ENCODE measurements at places on chromosomes 16 and 17. TPM values are rescaled to one million over a fixed set of nuclear protein-coding genes. Genes with fewer than 3 reads are reported as not detected.
A peak's percentile ranks its signal among the peaks of the same experiment; 100 is the strongest.

Gene TMEM235
- polyA plus RNA-seq, result not detected

Gene LGALS9B
- 0.54 TPM for polyA plus RNA-seq

Gene NPIPB6
- polyA plus RNA-seq, result not detected

Gene CETP
- polyA plus RNA-seq, result 2.3 TPM

Gene CD300A
- 32.1 TPM for polyA plus RNA-seq

Gene ARL2BP
- 48.1 TPM for polyA plus RNA-seq

Gene HS3ST3B1
- polyA plus RNA-seq, result not detected

Gene TBC1D3G
- polyA plus RNA-seq, result not detected

DNA sequence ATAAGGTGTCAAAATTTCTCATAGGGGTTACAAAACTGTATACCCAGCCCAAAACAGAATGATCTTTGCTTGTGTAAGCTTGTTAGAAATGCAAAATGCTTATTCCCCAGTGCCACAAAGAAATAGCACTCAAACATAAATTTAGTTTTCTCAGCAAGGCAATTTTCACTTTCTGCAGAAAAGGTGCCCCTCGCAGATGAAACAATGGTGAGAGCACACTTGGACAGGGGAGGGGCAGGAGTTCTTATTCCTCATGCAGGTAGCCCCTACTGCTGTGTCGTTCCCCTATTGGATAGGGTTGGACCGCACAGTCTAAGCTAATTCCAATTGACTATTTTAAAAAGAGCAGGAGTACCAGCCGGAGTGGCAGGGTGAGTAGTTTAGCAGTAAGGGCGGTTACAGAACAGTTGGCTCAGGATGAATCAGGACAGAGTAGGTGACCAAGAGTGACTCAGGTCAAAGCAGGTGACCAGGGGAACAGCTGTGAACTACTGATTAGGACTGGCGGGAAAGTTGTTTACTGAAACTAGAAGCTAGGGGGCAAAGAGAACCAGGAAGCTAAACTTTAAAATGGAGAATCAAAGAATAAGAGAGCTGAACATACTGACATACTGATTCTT is 5.5 kb upstream of the LDHD start:
- no peaks in the 10 kb centered on the region for H3K36me3 ChIP-seq
- DNase-seq, result no peak
- no peak overlapping the region for H3K4me3 ChIP-seq
- no peak overlapping the region for H3K27ac ChIP-seq

GRCh38 chr16:24729243-24729950 is at the start of gene TNRC6A:
Gene TNRC6A, plus strand, starts transcription at chr16:24729651. Its CDS starts 191 bp downstream, at chr16:24729842.
- H3K4me3 ChIP-seq, result peak within 1 kb of the TSS; percentile 97
- no peaks in the 10 kb centered on the region for H3K36me3 ChIP-seq
- peak; percentile 36 for DNase-seq
- H3K4me1 ChIP-seq, result peaks cover 24% of the 10 kb centered on the region
- H3K27me3 ChIP-seq, result no peaks in the 10 kb centered on the region

DNA sequence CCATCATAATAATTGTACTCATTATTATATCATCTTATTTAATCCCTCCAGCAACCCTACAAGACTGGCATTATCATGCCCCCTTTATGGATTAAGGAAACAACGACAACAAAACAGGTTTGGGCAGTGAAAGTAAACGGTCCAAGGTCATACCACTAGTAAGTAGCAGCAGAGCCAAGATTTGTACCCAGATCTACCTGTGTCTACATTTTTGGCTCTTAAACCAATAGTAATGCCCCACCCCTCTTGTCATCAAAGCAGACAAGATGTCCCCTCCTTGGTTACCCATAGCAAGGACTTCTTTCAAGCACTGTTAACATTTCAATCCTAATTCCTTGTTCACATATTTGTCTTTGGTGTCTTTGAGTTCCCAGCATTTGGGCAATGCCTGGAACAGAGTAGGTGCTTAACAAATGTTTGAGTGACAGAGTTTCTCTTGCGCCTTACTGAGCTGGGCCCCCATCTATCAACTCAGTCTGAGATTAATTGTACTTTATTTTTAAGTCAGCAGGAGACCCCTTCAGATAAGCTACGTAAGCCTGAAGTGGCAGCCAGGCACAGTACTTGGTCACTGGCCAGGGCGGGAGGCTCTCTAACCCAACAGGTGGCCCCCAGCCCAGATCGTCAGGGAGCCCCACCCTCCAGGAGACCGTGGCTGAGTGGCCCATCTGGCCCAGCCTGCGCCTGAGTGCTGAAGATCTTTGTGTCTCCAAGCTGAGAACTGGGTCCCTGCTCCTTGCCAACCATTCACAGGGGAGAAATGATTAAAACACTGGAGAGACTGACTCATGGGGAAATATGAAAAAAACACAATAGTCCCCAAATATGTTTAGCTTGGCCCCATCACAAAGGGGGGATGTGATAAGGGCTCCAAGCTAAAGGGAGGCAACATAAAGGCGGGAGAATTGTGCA is 75.8 kb downstream of the AXIN2 start:
- no peaks in the 10 kb centered on the region for H3K27me3 ChIP-seq
- no peak overlapping the region for H3K27ac ChIP-seq
- DNase-seq, result no peak
- no peak overlapping the region for H3K4me3 ChIP-seq
- no peaks in the 10 kb centered on the region for H3K36me3 ChIP-seq

- no peaks in the 10 kb centered on the region for H3K4me1 ChIP-seq
- H3K4me3 ChIP-seq, result no peak overlapping the region
- peaks cover 30% of the 10 kb centered on the region for H3K36me3 ChIP-seq
- H3K27ac ChIP-seq, result no peak overlapping the region
- no peak for DNase-seq
These were observed 11.5 kb downstream of the FLII start for GRCh38 chr17:18246880-18247612.

GRCh38 chr16:81711657-81712319 is 67.3 kb upstream of the PLCG2 start:
- H3K27ac ChIP-seq, result no peak overlapping the region
- no peak overlapping the region for H3K4me3 ChIP-seq
- H3K36me3 ChIP-seq, result peaks cover 9% of the 10 kb centered on the region
- H3K27me3 ChIP-seq, result no peaks in the 10 kb centered on the region
- DNase-seq, result no peak
- peaks cover 14% of the 10 kb centered on the region for H3K4me1 ChIP-seq

DNA sequence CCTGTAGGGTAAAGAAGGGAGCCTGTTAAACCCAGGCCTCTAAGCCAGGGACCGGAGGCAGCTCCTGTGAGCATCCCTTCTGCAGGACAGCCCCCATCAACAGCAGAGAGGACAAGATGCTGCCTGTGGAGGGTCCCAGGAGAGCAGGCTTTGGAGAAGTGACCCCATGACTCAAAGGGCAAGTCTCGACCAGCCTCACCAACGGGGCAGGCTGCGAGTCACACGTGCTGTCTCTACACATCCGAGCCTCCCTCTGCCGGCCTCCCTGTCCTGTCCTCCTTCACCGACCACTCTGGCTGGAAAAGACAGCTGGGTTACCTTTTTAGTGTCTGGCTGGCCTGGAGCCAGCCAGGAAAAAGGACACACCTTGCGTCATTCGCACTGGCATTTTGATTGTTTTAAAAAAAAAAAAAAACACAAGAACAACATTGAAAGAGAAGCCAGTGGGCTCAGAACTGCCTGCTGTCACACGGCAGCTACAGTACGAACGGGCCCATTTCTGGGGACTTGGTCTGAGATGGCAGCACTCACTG is 74.5 kb upstream of the RCVRN start:
- H3K4me3 ChIP-seq, result no peak overlapping the region
- no peak overlapping the region for H3K27ac ChIP-seq
- H3K36me3 ChIP-seq, result no peaks in the 10 kb centered on the region
- no peaks in the 10 kb centered on the region for H3K27me3 ChIP-seq
- peaks cover 3% of the 10 kb centered on the region for H3K4me1 ChIP-seq

- no peak for DNase-seq
- H3K4me3 ChIP-seq, result no peak overlapping the region
- no peaks in the 10 kb centered on the region for H3K27me3 ChIP-seq
- no peaks in the 10 kb centered on the region for H3K4me1 ChIP-seq
- H3K36me3 ChIP-seq, result no peaks in the 10 kb centered on the region
These were observed 245.8 kb upstream of the CDH5 start for GRCh38 chr16:66120656-66121055.

GRCh38 chr17:68600067-68600930 is 868 bp downstream of the FAM20A start:
- H3K36me3 ChIP-seq, result no peaks in the 10 kb centered on the region
- no peaks in the 10 kb centered on the region for H3K4me1 ChIP-seq
- H3K27ac ChIP-seq, result no peak overlapping the region
- peaks cover 3% of the 10 kb centered on the region for H3K27me3 ChIP-seq
- no peak for DNase-seq

GRCh38 chr17:65690626-65691310 is 129.3 kb upstream of the AXIN2 start:
- H3K27me3 ChIP-seq, result no peaks in the 10 kb centered on the region
- no peak overlapping the region for H3K4me3 ChIP-seq
- no peak overlapping the region for H3K27ac ChIP-seq

GRCh38 chr17:10010752-10011151 is 105.7 kb upstream of the RCVRN start:
- H3K4me3 ChIP-seq, result no peak overlapping the region
- H3K36me3 ChIP-seq, result no peaks in the 10 kb centered on the region
- peaks cover 16% of the 10 kb centered on the region for H3K4me1 ChIP-seq
- no peak for DNase-seq
- H3K27ac ChIP-seq, result no peak overlapping the region

- peak overlapping the region; percentile 75 for H3K27ac ChIP-seq
- H3K4me1 ChIP-seq, result peaks cover 61% of the 10 kb centered on the region
- H3K27me3 ChIP-seq, result no peaks in the 10 kb centered on the region
- H3K36me3 ChIP-seq, result 0 out of 2 replicates have a peak, but pooled peaks cover 4% of the 10 kb centered on the region
- no peak overlapping the region for H3K4me3 ChIP-seq
- peak; percentile 50 for DNase-seq
These were observed 128.5 kb downstream of the PARN start for GRCh38 chr16:14501331-14502255.

- H3K27ac ChIP-seq, result no peak overlapping the region
- no peak for DNase-seq
- no peaks in the 10 kb centered on the region for H3K27me3 ChIP-seq
- H3K4me1 ChIP-seq, result no peaks in the 10 kb centered on the region
These were observed 63.0 kb upstream of the CES5A start for GRCh38 chr16:55938126-55938525.

- peak; percentile 76 for DNase-seq
- no peaks in the 10 kb centered on the region for H3K27me3 ChIP-seq
- peaks cover 33% of the 10 kb centered on the region for H3K4me1 ChIP-seq
These were observed 73.2 kb upstream of the MRTFB start for GRCh38 chr16:13997933-13998332.

- no peaks in the 10 kb centered on the region for H3K36me3 ChIP-seq
- H3K4me1 ChIP-seq, result no peaks in the 10 kb centered on the region
- no peak overlapping the region for H3K4me3 ChIP-seq
- DNase-seq, result no peak
These were observed 162.3 kb downstream of the KATNIP start for GRCh38 chr16:27712251-27712711.

DNA sequence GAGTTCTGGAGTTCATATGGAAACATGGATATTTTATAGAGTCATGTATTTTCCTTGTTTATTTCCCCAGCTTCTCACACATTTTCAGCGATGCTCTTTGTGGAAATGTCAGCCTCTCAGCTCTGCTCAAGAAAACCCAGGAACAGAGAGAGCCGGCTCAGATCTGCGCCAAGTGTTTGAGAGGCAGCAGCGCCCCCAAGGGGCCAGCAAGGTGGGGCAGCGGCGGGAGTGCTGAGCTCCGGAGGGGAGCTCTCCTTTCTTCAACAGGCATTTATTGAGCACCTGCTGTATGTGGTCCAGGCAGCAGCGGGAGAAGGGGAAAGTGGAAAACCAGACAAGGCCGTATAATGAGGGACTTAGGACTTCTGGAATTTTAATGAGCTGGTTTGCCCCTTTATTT is 421.1 kb upstream of the C16orf82 start:
- H3K27me3 ChIP-seq, result no peaks in the 10 kb centered on the region
- H3K36me3 ChIP-seq, result no peaks in the 10 kb centered on the region
- no peak overlapping the region for H3K4me3 ChIP-seq
- H3K4me1 ChIP-seq, result no peaks in the 10 kb centered on the region
- no peak overlapping the region for H3K27ac ChIP-seq

GRCh38 chr16:19757762-19758595 is 39.9 kb downstream of the IQCK start:
- no peaks in the 10 kb centered on the region for H3K27me3 ChIP-seq
- H3K27ac ChIP-seq, result no peak overlapping the region
- H3K36me3 ChIP-seq, result no peaks in the 10 kb centered on the region
- DNase-seq, result no peak
- no peak overlapping the region for H3K4me3 ChIP-seq
- H3K4me1 ChIP-seq, result no peaks in the 10 kb centered on the region

- DNase-seq, result no peak
- H3K36me3 ChIP-seq, result no peaks in the 10 kb centered on the region
- H3K4me3 ChIP-seq, result no peak overlapping the region
- H3K27ac ChIP-seq, result no peak overlapping the region
- H3K4me1 ChIP-seq, result peaks cover 13% of the 10 kb centered on the region
These were observed 65.7 kb downstream of the ARSG start for GRCh38 chr17:68356949-68357455.

- H3K27me3 ChIP-seq, result no peaks in the 10 kb centered on the region
- no peak overlapping the region for H3K4me3 ChIP-seq
- H3K27ac ChIP-seq, result no peak overlapping the region
These were observed 41.6 kb downstream of the RNF157 start for GRCh38 chr17:76198702-76199101.

DNA sequence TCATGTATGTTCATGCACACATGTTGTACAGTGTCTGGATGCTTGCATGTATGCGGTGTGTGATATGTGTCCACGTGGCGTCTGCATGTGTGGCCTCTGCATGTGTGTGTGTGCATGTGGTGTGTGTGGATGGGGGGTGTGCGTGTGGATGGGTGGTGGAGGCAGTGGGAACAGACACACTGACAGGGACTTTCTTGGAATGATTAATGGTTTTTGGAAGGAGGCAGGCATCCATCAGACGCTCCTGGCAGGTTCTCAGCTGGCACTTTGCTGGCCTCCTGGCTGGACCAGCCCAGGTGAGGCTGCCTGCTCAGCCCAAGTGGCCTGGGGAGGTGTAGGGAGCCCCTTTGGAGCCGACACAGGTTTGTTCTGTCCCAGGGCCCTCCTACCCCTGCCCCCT is 121.2 kb upstream of the CIBAR2 start:
- H3K4me1 ChIP-seq, result peaks cover 16% of the 10 kb centered on the region
- no peak overlapping the region for H3K4me3 ChIP-seq
- H3K27ac ChIP-seq, result no peak overlapping the region
- no peaks in the 10 kb centered on the region for H3K27me3 ChIP-seq
